Putamen (tissue), 1 donor: ENCODE measurements at places on chromosomes 1 and 21.

DNA sequence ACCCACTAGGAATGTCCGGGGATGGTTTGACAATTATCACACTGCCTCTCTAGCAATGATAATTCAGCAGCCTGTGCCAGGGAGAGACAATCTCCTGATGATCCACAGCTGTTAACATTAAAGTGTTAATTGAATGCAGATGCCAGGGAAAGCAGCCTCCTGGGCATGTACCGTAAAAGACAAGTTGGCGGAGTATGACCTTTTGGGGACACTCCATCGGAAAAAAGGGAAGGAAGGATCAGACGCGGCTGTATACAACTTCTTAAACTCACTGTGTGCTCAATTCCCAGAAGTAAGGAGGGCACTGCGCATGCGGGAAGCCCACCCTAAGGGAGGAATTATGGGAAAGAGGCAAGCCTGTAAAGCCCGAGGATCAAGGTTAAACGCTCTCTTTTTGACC lies 62.6 kb downstream of the MAP3K7CL start:
- no peak for DNase-seq

DNA sequence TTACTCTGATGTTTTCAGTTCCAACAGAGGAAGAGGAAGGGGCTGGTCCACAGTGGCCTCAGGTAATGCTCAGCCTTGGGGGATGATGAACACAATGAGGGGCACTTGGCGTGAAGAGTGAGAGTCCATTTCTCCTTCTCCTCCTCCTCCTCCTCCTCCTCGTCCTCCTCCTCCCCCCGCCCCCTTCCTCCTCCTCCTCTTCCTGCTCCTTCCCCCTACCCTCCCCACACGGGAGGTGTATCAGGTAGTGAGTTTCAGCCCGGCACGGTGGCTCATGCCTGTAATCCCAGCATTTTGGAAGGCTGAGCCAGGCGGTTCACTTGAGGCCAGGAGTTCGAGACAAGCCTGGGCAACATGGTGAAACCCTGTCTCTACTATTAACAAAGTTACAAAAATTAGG lies 17.3 kb upstream of the GPR157 start:
- DNase-seq, result no peak

GRCh38 chr21:42307106-42307505 lies 8.1 kb downstream of the TFF3 start:
- DNase-seq, result no peak

DNA sequence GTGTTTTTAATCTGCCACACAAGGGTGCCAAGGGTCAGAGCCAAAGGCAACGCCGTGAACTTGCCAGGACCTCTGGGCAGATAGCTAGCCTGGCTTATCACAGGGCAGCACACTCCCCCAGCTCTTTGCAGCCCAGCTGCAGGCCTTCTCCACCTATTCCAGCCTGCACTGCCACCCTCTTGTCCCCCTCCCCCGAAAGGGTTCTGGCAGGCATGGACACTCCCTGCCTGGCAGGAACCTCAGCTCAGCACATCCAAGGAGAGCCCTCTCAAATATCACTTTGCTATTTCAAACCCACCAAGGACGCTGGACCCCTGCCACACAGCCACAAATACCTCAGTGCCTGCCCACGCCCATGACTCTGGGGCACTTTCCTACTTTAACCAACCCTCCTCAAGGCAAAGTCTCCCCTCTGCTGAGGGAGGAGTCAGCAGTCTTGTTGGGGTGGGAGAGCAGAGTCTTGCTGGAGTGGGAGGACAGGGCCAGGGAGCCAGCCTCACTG lies 9.1 kb downstream of the SSBP3 start:
- DNase-seq, result no peak

DNA sequence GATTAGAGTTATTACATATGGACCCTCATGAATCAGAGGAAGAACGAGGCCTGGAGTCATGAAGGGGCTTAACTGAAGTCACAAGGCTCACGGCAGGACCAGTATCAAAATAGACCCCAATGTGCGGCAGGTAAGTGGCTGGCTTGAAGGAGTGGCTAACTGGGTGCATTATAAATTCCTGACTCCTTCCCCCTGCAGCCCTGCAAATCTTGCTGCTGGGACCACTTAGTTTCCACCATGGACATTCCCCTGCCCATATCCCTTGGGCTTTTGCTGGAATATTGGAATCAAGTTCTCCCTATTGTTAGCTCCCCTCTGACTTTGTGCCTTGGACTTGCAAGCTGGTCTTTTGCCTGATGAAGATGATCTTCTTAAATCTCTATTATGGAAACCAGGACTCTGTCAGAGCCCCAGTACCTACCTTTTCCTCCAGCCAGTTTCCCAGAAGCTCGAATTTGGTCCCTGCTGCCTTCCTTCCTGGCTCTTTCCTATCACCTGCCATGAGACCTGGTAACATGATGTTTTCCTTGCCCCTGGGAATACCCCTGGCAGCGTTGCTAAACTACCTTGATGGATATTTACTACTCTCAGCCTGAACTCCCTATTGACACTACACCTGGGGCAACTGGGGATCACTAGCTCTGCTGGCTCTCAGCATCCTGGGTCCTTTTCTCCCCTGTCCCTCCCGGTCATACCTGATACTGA lies 156.0 kb upstream of the JUN start:
- no peak for DNase-seq

DNA sequence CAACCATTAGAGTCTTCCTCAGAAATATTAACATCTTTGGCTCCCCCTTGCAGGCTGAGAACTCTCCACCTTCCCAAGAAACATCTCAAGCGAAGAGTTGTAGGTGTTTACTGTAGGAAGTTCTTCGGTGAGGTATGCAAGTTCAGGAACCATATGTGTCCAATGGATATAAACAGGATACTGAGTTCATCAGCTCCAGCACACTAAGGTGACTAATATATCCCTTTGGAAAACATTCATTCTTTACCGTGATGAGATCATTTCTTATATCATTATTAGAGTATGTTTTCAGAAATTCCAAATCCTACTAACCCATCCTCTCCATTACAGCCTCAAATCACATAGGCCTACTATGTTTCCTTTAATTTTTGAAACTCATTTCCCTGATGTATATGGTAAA lies 37.3 kb upstream of the PRMT6 start:
- DNase-seq, result no peak

DNA sequence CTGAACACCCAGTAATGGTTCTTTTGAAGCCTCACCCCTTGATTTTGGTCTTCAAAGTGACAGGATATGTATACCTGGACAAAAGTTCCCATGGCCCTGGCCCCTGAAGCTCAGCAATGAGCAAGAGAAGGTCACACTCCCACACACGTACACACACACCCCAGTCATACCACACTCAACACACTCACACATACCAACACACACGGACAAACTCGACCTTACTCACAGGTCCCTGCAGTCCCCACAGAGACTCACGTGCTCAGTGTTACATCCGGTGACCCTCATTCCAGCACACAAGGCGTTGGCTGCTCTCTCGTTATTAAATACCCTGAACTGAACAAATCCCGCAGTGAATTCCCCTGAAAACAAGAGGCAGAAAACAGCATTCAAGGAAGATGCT lies 5.9 kb downstream of the ITLN1 start:
- DNase-seq, result no peak

GRCh38 chr1:113199760-113200455 lies 126.9 kb downstream of the LRIG2 start:
- DNase-seq, result no peak

GRCh38 chr1:228284521-228284920 lies 76.7 kb downstream of the OBSCN start:
- no peak for DNase-seq

- DNase-seq, result no peak
Measured at GRCh38 chr1:182877842-182878241, 38.7 kb downstream of the DHX9 start.

GRCh38 chr1:21255284-21255942 lies 34.9 kb downstream of the ECE1 start:
- DNase-seq, result peak; percentile 89

DNA sequence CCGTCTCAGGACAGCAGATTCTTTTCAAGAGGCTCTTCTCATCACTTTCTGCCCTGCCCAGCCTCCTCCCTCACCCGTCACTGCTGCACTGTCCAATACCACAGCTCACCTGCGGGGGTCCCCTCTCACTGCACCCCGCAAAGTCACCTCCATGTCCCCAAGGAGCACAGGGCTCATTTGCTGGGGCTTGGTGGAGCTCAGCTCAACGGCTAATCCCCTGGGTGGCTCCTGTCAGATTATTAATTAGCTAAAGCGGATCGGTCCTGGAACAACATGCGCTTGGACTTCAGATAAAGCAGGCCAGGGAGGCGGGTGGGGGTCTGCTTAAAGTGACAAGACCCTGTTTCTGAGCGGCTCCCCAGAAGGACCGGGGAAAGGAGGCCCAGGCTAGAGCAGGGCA lies 43.1 kb downstream of the CASZ1 start:
- DNase-seq, result no peak

GRCh38 chr1:183882335-183883167 lies 77.6 kb downstream of the RGL1 start:
- DNase-seq, result no peak

GRCh38 chr1:93345633-93346420 lies at the start of gene DR1:
DR1 (plus strand) TSS chr1:93345907; CDS start chr1:93346646, 739 bp downstream.
- peak; percentile 92 for DNase-seq

GRCh38 chr1:221316491-221317056 lies 425.3 kb downstream of the DUSP10 start:
- no peak for DNase-seq

DNA sequence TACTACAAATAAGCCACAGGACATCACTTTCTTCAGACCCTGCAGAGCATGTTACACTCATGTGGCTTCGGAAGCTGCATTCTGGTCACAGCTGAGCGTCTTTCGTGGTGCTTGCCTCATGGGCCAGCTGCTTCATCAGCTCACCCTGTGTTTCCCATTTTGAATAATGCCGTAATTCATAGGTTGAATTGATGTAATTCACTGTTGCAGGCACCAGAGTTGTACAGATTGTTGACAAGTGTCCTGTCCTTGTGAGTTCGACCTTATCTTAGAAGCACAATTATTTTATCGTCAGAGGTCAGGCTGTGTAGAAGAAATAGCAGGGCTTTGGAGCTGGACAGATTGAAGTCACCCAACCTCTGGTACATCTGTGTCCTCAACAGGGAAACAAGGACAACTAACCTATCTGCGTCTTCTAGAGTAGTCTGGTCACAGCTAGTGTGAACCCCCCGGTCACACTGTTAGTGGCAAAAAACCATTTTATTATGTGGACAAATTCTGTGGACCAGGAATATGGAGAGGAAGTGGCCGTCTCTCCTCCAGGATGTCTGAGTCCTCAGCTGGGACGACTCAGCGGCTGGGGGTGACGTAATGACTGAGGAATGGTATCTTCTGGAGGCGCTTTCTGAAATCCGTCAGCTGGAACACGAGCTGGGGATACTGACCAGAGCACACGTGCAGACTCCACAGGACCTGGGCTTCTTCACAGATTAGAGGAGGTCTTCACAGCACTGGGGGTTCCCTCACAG lies 17.8 kb downstream of the PKNOX1 start:
- DNase-seq, result no peak

GRCh38 chr1:235105051-235106043 lies 23.3 kb downstream of the TOMM20 start:
- DNase-seq, result no peak

DNA sequence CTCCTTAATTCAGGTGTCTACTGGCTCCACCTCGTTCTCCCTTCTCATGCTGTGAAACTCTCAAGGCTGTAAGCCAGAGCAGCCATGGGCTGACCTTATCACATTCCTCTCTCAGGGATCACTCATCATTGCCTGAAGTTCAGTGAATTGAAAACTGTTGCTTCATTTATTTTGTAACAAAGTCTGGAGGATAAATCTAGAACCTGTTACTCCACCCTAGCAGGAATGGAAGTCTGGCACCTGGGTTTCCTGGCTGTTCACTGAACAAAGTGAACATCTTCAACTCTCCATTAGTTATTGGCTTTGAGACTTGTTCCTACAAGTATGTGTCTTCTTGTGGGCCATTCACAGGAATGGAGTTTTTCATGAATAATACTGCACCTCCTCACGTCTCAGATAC lies 584.1 kb downstream of the PTPRU start:
- DNase-seq, result no peak

- no peak for DNase-seq
Measured at GRCh38 chr1:81706650-81707435, 93.9 kb upstream of the ADGRL2 start.

GRCh38 chr1:1899266-1899966 lies 8.5 kb upstream of the GNB1 start:
- no peak for DNase-seq

- DNase-seq, result no peak
Measured at GRCh38 chr1:167273027-167273800, 52.5 kb downstream of the POU2F1 start.

GRCh38 chr1:47754221-47754620 lies 243.0 kb downstream of the TRABD2B start:
- DNase-seq, result no peak

DNA sequence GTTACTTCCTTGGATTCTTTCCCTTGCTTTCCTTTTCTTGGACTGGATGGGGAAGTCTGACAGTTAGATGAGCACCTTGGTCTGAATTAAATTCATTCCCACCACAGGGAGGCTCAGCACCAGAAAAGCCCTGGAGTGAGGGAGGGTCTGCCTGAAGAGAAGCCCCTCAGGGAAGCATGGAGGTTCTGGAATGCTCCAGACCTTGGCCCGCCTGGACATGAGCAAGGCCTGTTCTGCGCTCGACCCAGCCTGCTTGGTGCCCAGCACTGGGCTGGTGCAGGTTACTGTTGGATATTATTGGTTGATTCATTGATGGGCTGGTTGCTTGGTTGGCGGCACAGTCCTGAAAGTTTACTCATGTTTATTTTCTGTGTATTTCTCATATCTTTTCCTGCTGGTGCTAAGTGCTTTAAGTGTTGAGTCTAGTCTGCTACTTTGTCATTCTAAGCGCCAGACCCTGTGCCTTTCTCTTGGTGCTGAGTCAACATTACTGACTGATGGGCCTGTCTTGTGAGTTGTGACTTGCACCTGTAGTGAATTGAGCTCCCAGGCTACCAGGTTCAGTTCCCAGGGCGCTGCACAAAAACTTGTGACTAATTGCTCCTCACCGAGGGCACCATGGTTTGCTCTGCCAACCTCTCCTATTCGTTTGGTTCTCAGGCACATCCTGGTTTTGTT lies 538.5 kb downstream of the KIF26B start:
- no peak for DNase-seq

GRCh38 chr1:242185731-242186130 lies 186.8 kb upstream of the MAP1LC3C start:
- DNase-seq, result no peak

DNA sequence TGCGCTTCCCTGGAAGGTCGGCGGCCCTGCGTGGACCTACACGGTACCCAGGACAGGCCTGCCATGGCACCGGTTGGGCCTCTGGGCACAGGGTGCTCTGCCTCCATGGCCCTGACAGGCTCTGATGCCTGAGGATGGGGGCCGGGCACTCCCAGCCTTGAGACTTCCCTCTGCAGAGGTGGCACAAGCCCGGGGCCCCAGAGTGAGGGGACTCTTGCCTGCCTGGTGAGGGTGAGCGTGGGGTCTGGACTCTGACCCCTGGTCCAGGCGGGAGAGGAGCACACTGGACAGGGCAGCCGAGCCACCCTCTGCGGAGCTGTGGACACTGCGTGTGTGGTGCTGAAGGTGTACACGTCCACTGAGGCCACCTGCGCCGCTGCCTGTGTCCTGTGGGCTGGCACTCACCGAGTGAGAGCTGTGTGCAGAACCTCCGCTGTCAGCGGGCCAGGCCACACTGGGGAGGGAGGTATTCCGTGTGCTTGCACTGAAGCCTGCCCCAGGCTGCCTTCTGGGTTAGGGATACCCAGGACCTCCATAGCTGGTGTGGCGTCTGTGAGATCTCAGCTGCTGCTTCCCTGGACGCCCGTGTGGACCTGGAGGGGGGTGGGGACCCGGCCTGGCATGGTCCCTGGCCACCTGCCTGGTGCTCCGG lies 10.4 kb downstream of the SKI start:
- no peak for DNase-seq

GRCh38 chr1:40783001-40783905 lies at the start of gene KCNQ4:
KCNQ4 (plus strand) TSS chr1:40783787; CDS start chr1:40784094, 307 bp downstream.
- DNase-seq, result no peak
